ENCODE measurements at places on chromosomes 12 and 14.

- DNase-seq, result no peak
Observed at GRCh38 chr14:75941030-75941429, 40.8 kb downstream of the TGFB3 start.

DNA sequence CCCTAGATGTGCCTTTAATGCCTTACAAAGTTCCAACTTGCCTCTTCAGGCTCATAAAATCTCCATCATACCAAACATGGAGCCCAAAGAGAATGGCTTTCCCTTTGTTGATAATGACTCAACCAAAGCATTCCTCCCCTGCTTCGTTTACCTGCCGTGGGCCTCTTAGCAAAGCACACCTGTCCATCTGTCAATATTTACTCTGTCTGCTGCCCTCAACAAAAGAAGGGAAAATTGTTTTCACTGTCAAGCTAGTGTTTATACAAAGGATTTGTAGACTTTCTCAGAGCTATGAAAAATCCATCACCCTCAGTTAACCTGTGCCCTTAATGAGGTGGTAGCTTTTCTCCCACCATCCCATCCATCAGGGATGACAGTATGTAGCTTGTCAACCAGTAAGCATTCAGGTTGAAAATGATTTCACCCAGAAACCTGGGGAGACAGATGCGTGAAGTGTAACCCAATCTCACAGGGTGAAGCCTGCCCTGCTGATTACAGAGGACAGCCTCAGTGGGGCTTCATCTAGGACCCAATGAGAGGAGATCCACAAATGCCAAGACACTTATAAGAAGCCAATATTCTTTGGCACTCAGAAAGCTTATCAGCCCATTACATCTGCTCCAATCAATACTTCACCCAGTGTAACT is 278.1 kb downstream of the NUAK1 start:
- no peak for DNase-seq

- DNase-seq, result no peak
Observed at GRCh38 chr14:59276235-59276634, 87.8 kb downstream of the DAAM1 start.

DNA sequence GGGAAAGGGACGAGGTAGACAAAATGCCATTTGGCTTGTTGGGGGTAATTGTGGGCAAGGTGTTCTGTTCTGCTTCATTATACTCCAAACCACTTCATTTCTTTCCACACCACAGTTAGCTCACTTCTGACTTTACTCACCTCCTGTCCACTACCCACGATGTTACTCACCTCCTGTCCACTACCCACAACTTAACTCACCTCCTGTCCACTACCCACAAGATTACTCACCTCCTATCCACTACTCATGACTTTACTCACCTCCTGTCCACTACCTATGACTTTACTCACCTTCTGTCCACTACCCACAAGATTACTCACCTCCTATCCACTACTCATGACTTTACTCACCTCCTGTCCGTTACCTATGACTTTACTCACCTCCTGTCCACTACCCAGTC is 10.1 kb upstream of the TWF1 start:
- DNase-seq, result no peak

GRCh38 chr14:101187816-101188570 is 284.5 kb upstream of the RTL1 start:
- DNase-seq, result no peak

GRCh38 chr14:42047421-42048055 is 440.9 kb downstream of the LRFN5 start:
- DNase-seq, result no peak

GRCh38 chr12:108187831-108188230 is 58.7 kb downstream of the WSCD2 start:
- no peak for DNase-seq

DNA sequence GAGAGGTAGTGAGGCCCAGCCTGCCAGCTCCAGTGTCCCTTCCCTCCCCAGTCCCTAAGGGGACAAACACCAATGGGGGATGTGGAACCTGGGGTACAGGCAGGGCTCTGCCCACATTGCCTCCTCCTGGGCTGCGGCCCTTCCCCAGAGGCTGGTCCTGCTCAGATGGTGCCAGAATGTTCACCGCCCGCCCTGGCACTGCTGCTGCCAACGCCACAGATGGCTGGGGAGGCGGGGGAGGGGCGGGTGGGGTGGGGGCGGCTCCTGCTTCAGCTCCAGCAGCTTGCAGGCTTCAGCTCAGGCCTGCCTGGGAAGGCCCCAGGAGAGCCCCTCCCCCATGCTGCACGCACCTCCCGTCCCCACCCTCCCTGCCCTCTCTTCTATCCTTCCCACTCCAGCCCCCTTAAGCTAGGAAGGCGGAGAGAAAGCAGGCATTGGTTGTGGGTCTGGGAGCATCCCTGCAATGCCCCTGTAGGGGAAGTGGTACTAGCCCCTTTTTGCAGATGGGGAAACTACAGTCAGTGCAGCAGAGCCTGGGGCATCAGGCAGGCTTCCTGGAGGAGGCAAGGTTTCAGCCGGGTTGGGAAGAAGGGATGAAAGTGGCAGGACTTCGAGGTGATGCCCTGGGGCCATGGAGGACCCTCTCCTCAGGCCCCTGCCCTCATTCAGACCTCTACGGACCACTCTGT is 2.0 kb upstream of the BEGAIN start:
- no peak for DNase-seq

GRCh38 chr14:80946187-80946586 is 4.6 kb upstream of the CEP128 start:
- DNase-seq, result no peak

DNA sequence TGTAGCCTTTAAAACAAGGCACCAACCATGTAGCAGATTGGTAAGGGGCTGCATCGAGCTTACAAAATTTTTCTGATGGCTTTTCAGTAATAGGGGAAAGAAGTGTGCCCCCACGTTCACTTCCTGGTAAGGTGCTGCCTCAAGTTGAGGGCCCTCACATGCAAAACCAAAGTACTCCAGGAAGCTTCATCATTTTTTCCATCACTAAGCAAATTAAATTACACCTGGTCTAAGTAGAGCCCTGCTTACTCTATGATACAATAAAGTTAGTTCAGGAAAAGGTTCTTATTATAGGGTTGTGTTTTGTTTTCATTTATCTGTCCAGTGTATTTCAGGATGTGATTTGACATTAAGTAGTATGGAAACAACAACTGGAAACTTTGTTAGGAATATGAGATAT is 15.0 kb upstream of the AKAP5 start:
- DNase-seq, result no peak

- no peak for DNase-seq
Observed at GRCh38 chr12:111274777-111275176, 94.1 kb downstream of the PHETA1 start.

- peak; percentile 68 for DNase-seq
Observed at GRCh38 chr12:104477510-104478390, 21.0 kb downstream of the CHST11 start.

All from T-helper 2 cell (primary cell).